Liver (tissue), 10 donors: ENCODE measurements at places on chromosomes 16 and 17. TPM values are rescaled to one million over a fixed set of nuclear protein-coding genes. Genes with fewer than 3 reads are reported as not detected.

Gene TBC1D3C
- polyA plus RNA-seq, result not detected

Gene KRT28
- polyA plus RNA-seq, result not detected

Gene ARHGAP23
- 2.7 TPM for polyA plus RNA-seq

Gene AMFR
- polyA plus RNA-seq, result 69.1 TPM

Gene FOXO3B
- polyA plus RNA-seq, result 0.17 TPM

- H3K27ac ChIP-seq, result no peak overlapping the region
- no peaks in the 10 kb centered on the region for H3K36me3 ChIP-seq
- no peak for DNase-seq
- H3K4me1 ChIP-seq, result no peaks in the 10 kb centered on the region
- no peaks in the 10 kb centered on the region for H3K27me3 ChIP-seq
- no peak overlapping the region for H3K4me3 ChIP-seq
These were observed 22.7 kb downstream of the FTO start for GRCh38 chr16:53726625-53727024.

GRCh38 chr16:10995565-10995964, 51.2 kb downstream of the CLEC16A start:
- H3K27ac ChIP-seq, result no peak overlapping the region
- H3K36me3 ChIP-seq, result peaks cover 5% of the 10 kb centered on the region
- H3K4me1 ChIP-seq, result no peaks in the 10 kb centered on the region
- no peaks in the 10 kb centered on the region for H3K27me3 ChIP-seq
- no peak for DNase-seq

GRCh38 chr17:71378036-71378435, 742.8 kb upstream of the SOX9 start:
- no peaks in the 10 kb centered on the region for H3K4me1 ChIP-seq
- no peaks in the 10 kb centered on the region for H3K36me3 ChIP-seq
- H3K27ac ChIP-seq, result no peak overlapping the region
- H3K4me3 ChIP-seq, result no peak overlapping the region
- no peaks in the 10 kb centered on the region for H3K27me3 ChIP-seq
- no peak for DNase-seq
